Activated T-cell treated with anti-CD3 and anti-CD28 coated beads, Interleukin-2, amount 50 U/mL, for 48 hours (primary cell): ENCODE measurements at places on chromosomes 7 and 10.

DNA sequence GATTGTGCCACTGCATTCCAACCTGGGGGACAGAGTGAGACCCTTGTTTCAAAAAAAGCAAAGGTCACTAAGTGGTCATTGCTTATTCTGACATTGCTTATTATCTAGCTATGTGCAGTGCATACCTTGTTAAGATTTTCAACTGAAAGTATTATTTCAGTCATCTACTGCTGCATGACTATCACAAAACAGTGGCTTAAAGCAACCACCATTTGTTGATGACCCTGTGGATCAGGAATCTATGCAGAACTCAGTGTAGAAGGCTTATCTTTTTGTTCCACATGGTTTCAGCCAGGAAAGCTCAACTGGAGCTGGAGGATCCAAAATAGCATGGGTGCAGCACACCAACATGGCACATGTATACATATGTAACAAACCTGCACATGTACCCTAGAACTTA, 23.1 kb downstream of the THNSL1 start:
- DNase-seq, result no peak

GRCh38 chr7:29130096-29130495, 16.2 kb downstream of the CPVL start:
- no peak for DNase-seq

- no peak for DNase-seq
Observed at GRCh38 chr10:93573051-93573909, 6.8 kb downstream of the FFAR4 start.

- no peak for DNase-seq
Observed at GRCh38 chr10:19971343-19972052, 155.3 kb downstream of the PLXDC2 start.

- no peak for DNase-seq
Observed at GRCh38 chr7:15403751-15404150, 158.1 kb downstream of the AGMO start.

- no peak for DNase-seq
Observed at GRCh38 chr7:91771921-91772815, 108.3 kb downstream of the MTERF1 start.

DNA sequence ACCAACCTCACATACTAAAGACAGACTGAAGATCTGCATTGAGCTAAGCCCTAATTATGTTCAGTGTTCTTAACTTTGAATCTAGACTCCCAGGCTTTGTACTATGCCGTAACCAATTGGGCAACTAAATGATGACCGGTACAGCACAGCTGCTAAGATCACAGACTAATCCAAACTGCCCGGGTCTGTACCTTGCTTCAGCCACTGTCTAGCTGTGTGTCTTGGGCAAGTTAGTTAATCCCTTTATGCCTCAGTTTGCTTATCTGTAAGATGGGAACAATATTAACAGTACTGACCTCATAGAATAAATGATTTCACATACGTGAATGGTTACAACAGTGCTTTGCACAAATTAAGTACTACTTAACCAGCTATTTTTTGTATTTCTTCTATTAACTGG, 205.8 kb upstream of the NFE2L3 start:
- no peak for DNase-seq

DNA sequence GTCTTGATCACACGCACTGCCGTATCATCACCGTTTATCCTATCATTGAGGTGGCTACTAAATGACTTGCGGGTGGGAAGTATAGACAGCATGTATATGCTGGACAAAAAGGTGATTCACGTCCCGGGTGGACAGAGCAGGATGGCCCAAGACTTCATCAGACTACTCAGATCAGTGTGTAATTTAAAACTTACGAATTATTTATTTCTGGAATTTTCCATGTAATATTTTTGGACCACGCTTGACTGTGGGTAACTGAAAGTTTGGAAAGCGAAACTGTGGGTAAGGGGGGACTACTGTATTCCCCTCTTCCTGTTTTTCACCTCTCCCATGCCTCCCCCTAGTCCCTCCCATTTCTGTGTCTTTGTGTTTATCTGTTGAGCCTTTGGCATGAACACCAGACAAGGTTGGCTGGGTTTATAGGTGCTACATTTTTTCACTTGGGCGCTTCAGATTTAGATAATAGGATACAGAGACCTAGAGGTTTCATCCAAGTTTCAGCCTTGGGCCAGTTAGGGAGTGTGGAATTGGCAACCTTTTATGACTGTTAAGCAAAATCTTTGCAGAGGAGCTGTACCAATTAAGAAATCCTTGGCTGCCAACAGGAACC, 55.8 kb downstream of the RBM20 start:
- no peak for DNase-seq

DNA sequence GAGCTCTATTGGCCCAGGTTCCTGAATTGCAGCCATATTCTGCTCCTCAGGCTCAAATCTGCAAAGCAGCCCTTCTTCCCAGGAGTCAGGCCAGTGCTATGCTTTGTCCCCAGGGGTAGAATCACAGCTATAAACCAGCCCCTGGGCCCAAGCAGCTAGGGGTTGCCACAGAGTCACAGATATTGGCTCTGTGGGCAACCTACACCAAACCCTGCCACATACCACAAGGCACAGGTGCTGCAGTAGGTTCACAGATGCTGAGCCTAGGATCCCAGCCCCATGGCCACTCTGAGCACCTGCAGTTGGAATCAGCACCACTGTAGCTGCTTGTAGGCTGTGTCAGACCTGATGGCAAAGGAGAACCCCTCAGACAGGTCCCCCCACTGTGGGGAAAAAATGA, 43.1 kb upstream of the CAMK2B start:
- DNase-seq, result no peak

GRCh38 chr10:110641256-110641655, 2.9 kb upstream of the RBM20 start:
- peak; percentile 64 for DNase-seq

DNA sequence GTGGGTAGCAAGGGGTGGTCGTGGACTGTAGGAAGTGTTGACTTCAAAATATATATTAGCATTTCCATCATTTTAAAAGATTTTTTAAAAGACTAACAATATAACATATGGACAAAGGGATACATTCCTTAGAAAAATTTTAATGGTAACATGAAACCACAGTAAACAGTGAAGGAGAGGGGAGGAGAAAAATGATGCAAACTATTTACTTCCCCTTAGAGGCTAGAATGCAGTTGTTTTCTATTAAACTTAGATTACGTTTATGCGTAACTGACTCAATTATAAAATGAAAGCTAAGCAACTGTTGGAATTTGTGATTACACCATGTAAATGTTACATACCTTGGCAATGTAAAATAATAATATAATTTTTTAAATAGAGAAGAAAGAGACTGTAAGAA, 41.3 kb downstream of the CALD1 start:
- no peak for DNase-seq
